HCT116 (cell line): ENCODE measurements at places on chromosomes 12 and 14.
A peak's percentile ranks its signal among the peaks of the same experiment; 100 is the strongest.

GRCh38 chr12:54561164-54561563 is 11.8 kb downstream of the PDE1B start:
- peaks cover 44% of the 10 kb centered on the region for H3K27me3 ChIP-seq
- H3K4me3 ChIP-seq: no peak overlapping the region
- H3K36me3 ChIP-seq: no peaks in the 10 kb centered on the region
- H3K4me1 ChIP-seq: peaks cover 8% of the 10 kb centered on the region; the same call in 1 of the 2 replicates
- H3K27ac ChIP-seq: no peak overlapping the region
- DNase-seq: no peak

GRCh38 chr14:75013290-75013689 is 10.6 kb downstream of the EIF2B2 start:
- DNase-seq: no peak
- no peak overlapping the region for H3K27ac ChIP-seq
- H3K4me1 ChIP-seq: peaks cover 12% of the 10 kb centered on the region
- H3K4me3 ChIP-seq: no peak overlapping the region
- no peaks in the 10 kb centered on the region for H3K27me3 ChIP-seq

DNA sequence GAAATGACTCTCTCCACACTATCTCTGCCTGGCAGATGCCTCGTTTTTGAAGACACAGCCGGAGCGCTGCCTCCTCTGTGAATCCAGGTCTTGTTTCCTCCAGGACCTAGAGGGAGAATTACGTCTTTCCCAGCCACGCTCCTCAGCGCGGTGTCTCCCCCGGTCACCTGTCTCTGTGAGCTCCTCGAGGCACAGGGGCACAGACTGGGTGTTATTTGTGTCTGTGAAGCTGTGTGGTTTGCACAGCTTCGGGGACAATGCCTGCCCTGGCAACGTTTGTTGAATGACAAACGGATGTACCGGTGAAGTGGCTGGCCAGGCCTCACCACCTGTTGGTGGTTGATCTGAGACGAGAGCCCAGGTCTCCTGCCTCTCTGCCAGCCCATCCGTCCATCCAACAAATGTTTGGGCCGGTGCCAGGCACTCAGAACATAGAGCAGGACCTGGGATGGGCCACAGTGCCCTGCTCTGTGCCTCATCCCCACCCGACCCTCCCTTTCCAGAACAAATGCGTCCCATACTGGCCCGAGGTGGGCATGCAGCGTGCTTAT is 6.1 kb downstream of the PTPN6 start:
- no peak overlapping the region; the same call in 1 of the 2 replicates for H3K27ac ChIP-seq
- no peak for DNase-seq
- peaks cover 20% of the 10 kb centered on the region for H3K4me1 ChIP-seq

- no peaks in the 10 kb centered on the region for H3K36me3 ChIP-seq
- DNase-seq: no peak
- no peaks in the 10 kb centered on the region for H3K27me3 ChIP-seq
- no peak overlapping the region for H3K27ac ChIP-seq
- H3K4me3 ChIP-seq: no peak overlapping the region
These were observed 154.2 kb upstream of the FOXG1 start for GRCh38 chr14:28612414-28612813.

DNA sequence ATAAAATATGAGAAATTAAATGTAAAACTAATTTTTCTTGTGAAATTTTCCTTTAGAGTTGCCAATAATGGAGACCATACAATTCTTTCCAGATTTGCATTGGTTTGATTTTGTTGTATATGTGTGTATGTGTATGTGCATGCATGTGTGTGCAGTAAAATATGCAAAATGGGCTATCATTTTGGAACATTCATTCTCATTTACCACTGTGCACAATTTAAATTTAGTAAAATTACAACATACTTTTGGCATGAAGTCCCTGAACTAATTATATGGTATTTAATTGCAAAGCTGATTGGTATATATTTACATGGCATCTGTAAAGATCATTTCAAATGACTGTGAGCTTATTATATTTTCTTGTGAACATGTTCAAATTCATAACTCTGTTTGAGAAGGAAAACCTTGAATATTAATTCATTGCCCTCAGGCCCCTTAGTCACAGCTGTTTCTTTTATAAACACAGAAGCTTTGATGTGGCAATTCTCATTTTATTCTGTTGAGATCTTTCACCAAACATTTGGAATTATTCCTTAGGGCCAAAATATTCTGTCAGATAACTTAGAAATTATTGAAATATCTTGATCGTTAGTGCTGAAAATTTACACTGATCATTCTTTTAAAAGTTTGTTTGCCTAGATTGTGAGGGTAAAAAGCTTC is 17.6 kb downstream of the KERA start:
- DNase-seq: no peak
- no peaks in the 10 kb centered on the region for H3K4me1 ChIP-seq
- no peak overlapping the region for H3K27ac ChIP-seq

DNA sequence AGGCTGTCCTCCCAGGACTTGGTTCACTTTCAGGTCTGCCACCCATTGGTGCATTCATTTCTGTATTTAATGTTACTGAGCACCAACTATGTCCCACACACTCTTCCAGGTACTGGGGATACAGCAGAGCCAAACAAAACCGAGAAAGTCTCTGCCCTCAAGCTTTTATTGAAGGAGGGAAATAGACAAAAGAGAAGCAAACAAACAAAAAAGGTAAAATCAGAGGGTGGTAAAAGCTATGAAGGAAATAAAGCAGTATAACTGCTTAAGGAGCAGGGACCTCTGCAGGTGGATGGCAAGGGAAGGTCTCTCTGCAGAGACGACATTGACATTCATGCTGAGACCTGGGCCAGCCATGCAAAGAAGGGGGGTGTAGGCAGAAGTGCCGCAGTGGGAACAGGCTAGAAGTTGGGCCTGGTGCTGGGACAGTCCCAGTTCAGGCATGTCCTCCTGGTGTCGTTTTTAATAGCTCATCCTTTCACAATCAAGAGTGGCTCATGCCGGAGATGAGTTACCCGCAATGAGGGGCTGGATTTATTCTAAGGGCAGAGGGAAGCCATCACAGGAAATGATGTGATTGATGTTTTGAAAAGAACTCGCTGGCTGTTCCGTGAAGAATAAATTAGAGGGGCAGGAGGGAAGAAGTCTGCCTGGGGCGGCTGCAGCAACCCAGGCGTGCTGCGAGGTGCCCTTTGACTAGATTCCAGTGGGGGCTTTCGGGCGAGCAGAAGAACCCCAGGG is 72.8 kb downstream of the IRF2BPL start:
- H3K4me1 ChIP-seq: peaks cover 94% of the 10 kb centered on the region
- no peaks in the 10 kb centered on the region for H3K27me3 ChIP-seq
- DNase-seq: no peak
- H3K36me3 ChIP-seq: no peaks in the 10 kb centered on the region
- H3K27ac ChIP-seq: peak overlapping the region; percentile 100
- peak overlapping the region; percentile 52 for H3K4me3 ChIP-seq

- H3K27ac ChIP-seq: no peak overlapping the region
- no peaks in the 10 kb centered on the region for H3K27me3 ChIP-seq
- H3K4me3 ChIP-seq: no peak overlapping the region
- H3K36me3 ChIP-seq: no peaks in the 10 kb centered on the region
These were observed 412.8 kb upstream of the MGAT4C start for GRCh38 chr12:86669010-86669409.
